Epithelial cell of proximal tubule (primary cell): ENCODE measurements at places on chromosomes 4 and X. TPM values are rescaled to one million over a fixed set of nuclear protein-coding genes. Genes with fewer than 3 reads are reported as not detected.
A peak's percentile ranks its signal among the peaks of the same experiment; 100 is the strongest.

The UGT2B28 gene
- total RNA-seq, result not detected in 2 replicates

GRCh38 chr4:127352220-127353113 is 280.3 kb upstream of the INTU start:
- no peak for DNase-seq

The NSUN7 gene
- total RNA-seq, result 3.3 and 4.6 TPM in 2 replicates

DNA sequence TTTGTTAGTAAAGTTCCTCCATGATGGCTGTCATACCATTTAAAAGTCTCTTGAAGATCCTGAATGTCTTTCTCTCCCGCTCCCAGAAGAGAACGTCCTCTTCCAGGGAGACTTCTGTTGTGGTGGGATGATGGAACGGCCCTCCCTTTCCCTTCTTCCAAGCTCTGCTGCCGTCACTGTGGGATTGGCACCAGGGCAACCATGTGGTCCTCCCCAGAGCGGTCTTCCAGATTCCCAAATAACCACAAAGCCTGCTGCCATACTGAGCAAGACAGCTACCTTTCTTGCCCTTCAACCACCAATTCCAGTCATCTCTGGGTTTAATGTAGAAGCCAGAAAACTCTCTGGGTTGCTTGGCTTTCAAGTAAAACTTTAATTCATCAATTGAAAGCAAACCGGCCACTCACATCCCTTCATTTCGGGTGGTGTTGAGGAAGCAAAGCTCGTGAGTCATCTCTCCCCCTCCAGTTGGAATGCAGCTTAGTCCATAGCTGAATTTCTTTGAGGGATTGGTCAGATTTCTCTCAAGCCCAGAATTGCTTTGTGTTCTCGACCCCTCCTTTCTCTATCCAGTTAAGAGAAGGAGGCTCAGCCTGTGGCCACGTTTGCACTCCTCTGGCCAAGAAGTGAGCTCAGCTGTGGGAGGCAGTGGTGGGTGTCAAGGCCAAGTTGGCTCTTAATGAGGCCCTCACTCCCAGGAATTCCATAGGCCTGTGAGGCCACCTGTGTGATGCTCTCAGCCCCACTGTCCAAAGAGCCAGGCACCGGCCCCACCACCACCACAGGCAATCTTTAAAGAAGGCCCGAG is 36.9 kb downstream of the FHDC1 start:
- peak; percentile 80 for DNase-seq

DNA sequence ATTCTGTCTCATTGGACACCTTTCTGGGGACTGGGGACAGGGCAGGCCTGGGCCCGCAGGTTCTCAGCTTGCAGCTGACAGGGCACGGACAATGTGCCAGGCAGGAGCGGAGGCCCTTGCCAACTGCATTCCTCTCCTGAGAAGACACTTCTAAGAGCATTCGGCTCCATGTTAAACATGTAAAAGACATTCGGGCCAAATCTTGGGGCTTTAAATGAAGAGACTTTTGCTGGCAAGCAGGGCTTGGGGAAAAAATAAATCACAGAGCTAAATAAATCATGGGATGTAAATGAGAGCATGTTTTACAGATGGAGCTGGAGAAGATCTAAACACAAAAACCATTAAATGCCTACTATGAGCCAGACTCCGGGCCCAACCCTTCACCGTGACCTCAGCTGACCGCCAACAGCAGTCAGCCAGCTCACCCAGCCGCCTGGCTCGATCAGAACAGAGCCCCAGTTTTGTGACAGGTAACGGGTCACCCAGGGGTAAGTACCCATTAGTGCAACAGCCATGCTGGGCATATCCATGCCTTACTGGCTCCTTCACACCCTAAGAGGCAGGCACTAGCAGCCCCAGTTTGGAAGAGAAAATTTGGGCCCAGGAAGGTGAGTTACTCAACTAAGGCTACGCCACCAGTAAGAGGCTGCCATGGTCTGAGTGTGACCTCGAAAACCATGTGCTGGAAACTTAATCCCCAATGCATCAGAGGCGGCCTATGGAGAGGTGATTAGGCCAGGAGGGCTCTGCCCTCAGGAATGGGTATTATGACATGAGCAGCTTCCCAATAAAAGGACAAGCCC is 14.7 kb downstream of the WDR1 start:
- DNase-seq, result no peak
